Stimulated activated CD8-positive, alpha-beta memory T cell treated with anti-CD3 and anti-CD28 coated beads, Interleukin-7, amount 100 ng/mL, for 24 hours (primary cell): ENCODE measurements at places on chromosomes 12 and 14.

- DNase-seq: no peak
These were observed 7.8 kb downstream of the KMT5A start for GRCh38 chr12:123391546-123392343.

GRCh38 chr12:12007713-12008231, 63.0 kb upstream of the BCL2L14 start:
- DNase-seq: no peak

GRCh38 chr12:77594366-77594765, 236.3 kb upstream of the NAV3 start:
- DNase-seq: no peak

DNA sequence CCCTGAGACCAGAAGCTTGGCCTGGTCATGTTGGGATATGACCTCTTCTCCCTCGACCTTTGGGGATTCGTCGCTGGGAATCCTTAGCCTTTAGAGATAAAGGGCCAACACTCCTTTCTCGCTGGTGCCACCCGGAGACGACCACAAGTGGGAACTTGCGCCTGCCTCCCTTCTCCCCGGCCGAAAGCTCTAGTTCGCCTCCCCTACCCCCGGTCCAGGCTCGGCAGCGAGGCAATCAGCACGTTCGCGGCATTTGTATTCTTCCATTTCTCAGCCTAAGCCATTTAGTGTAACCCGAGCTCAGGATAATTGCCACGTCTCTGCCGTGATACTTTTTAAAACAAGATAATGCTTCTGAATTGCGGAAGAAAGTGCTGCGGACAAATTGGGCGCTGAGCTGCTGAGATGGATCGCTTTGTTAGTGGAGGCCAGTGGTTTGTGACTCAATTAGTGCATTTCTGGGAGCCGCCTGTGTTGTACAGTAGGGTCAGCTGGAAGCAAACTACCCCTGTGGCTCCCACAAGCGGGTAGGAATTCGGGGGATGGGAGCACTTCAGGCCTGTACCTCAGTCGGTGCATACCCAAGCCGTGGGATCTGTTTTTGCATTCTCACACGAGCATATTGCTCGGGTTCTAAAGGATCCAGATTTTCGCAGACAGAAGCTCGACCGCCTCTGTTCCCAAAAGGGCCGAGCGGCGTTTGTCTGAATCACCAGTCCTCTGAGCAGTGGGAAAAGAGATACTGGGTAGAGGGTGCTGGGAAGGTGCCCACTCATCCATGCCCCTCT, 6.8 kb upstream of the SIX1 start:
- no peak for DNase-seq

- no peak for DNase-seq
These were observed 92.5 kb downstream of the DPF3 start for GRCh38 chr14:72801381-72801812.

DNA sequence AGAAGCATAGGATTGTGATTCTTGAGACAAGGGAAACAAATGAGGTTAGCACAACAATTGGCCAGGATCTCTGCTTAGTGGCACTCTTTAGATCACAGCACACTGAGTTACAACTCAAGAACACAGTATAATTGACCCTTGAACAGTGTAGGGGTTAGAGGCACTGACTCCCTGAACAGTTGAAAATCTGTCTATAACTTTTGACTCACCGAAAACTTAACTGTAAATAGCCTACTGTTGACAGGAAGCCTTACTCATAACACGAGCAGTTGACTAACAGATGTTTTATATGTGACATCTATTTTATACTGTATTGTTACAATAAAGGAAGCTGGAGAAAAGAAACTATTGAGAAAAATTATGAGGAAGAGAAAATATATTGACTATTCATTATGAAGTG, 296.1 kb downstream of the RERGL start:
- no peak for DNase-seq

DNA sequence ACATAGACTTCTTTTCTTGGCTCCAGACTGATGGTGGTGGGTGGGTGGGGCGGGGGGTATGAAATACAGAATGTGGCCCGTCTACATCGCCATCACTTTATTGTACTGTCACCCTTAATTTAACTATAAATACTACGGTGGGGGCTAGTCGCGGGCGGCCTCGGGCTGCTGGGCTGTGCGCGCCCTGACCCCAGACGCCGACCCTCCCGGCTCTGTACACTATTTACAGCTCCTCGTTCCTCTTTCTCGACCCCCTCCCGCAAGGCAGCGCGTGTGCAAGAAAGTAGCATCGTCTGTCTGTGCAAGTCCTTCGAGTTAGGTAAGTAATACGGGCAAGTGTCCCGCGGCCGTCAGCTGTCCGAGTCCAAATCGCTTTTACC, 1.8 kb downstream of the GSC start:
- DNase-seq: no peak

GRCh38 chr12:109625749-109626377, 52.3 kb downstream of the MVK start:
- no peak for DNase-seq
